ENCODE measurements at places on chromosomes 1 and 21. TPM values are rescaled to one million over a fixed set of nuclear protein-coding genes. Genes with fewer than 3 reads are reported as not detected.

GRCh38 chr1:183034682-183035081 is 11.5 kb downstream of the LAMC1 start:
- no peak for DNase-seq

GRCh38 chr1:232944347-232944746 is 6.1 kb upstream of the NTPCR start:
- DNase-seq = no peak

- peak; percentile 86 for DNase-seq
Measured at GRCh38 chr21:41425954-41426675, at the start of gene MX1. TSS of gene MX1 (plus strand) at chr21:41426239. CDS start at chr21:41432071, 5,832 bp downstream.

- DNase-seq = no peak
Measured at GRCh38 chr1:87007323-87007722, 92.9 kb downstream of the HS2ST1 start.

DNA sequence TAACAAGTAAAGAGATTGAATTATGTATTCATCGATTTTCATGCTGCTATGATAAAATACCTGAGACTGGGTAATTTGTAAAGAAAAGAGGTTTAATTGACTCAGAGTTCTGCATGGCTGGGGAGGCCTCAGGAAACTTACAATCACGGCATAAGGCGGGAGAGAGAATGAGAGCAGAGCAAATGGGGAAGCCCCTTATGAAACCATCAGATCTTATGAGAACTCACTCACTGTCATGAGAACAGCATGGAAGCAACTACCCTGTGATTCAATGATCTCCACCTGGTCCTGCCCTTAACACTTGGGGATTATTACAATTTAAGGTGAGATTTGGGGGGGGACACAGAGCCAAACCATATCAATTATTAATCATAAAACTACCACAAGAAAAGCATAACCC is 3.3 kb upstream of the GBP3 start:
- no peak for DNase-seq

DNA sequence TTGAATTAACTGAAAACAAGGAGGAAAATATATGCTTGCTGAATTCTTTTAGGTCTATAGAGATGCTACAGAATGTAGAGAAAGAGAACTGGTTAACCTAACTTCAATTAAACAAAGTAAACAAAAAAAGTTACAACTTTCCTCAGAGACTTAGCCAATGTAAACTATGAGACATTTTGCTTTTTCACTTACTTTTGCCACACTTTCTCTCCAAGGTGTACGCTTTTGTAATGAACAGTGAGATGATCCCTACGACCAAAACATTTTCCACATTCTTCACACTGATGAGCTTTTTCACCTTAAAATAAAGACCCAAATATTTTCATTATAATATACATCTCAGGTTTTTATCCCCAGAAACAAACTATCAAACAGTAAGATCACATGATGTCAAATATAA is 28.3 kb upstream of the ASPM start:
- DNase-seq = no peak

- no peak for DNase-seq
Measured at GRCh38 chr1:23452011-23452411, 27.5 kb upstream of the TCEA3 start.

The LRRN2 gene
- not detected for total RNA-seq

DNA sequence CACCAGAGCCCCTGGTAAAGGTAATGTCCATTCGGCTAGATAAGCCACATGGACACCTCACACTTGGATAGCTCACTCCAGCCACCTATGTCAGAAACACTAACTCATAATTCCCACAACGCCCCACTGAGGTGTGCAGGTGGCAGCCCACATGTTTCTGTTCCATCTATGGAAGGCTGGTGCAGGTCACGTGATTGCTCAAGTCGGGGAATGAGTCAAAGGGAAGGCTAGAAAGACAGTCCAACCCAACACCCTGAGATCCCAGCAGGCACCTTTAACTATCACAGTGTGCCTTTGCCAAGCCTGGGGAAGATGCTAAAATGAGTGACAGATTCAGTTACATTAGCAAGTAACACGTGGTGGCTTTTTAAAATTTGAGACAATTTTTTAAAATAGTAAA is 45.3 kb upstream of the KCNE1 start:
- no peak for DNase-seq

GRCh38 chr1:54296666-54297065 is 96.7 kb downstream of the MRPL37 start:
- no peak for DNase-seq

- no peak for DNase-seq
Measured at GRCh38 chr1:51301844-51302162, 28.6 kb downstream of the TTC39A start.

- DNase-seq = no peak
Measured at GRCh38 chr21:22393324-22393723, 1395.1 kb downstream of the NCAM2 start.

GRCh38 chr1:30847358-30847972 is 61.1 kb downstream of the SDC3 start:
- DNase-seq = no peak

DNA sequence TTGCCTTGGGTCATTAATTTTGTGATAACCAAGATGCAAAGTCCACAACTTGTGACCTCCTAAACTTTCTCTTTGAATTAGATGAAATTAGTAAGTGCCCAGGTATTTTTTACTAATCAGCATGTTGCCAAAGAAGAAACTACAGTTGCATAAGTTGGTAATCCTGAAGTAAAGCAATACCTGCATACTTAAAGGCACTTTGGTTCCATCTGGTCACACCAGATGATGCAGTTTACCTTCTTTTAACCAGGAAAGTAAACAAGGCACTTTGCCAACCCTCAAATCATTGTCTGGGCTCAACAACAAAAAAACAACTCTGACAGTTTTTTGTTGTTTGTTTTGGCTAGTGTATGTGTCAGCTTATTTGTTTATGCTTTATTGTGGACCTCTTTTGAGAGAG is 55.5 kb upstream of the DYNLT5 start:
- DNase-seq = no peak

DNA sequence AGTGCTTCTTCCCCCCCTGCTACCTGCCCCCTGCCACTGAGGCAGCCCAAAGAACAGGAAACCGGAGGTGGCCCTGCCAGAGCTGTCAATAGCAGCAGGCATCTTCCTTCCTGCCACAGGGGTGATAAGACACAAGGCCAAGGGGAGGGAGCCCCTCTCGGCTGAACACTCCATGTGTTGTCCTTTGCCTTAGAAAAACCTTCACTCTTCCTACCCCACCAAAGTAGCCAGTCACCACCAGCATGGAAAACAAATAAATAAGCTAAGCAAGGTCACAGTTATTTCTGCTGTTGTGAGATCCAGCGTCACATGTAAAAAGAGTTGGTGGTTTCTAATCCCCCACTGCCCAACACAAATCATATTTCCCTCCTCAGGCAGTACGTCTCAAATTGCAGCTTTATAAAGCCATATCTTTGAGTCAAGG is 104.8 kb upstream of the DPT start:
- no peak for DNase-seq

The MPL gene
- not detected for total RNA-seq

DNA sequence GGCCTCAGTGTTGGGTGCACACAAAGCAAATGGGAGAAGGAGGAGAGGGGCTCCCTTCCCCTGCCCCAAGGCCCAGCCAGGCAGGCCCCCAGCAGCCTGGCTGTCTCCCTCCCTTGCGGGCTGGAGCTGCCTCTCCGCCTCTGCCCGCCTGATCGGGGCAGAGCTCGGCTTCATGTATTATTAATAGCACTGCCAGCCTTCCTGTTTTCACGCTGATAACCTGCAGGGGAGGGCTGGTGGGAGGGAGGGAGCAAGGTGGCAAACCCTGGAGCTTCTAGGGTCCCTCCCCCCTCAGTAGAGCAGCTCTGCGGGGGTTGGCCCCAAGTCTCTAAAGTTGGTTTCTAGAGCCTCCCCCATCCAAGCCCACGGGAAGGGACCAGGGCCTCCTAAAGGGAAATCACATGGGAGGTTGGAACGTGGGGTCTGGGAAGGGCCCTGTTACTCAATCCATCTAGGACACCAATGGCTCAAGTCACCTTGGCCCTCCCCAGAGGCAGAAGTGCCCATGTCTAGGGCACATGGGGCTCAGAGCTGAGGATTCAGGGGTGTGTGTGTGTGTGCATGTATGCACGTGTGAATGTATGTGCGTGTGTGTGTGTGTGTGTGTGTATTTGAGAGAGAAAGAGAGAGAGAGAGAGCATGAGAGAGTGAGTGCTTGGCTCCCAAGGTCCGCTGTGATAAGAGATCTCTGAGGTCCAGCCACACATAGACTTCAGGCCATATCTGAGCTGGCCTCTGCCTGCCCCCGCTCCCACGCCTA is 21.8 kb upstream of the POU3F1 start:
- no peak for DNase-seq

GRCh38 chr1:239392271-239392670 is 5.9 kb downstream of the CHRM3 start:
- no peak for DNase-seq

- no peak for DNase-seq
Measured at GRCh38 chr1:231985296-231986023, 358.9 kb downstream of the DISC1 start.

GRCh38 chr1:207495801-207496792 is at the start of gene CR1:
TSS of gene CR1 (plus strand) at chr1:207496157. CDS start at chr1:207496268, 111 bp downstream.
- peak; percentile 21 for DNase-seq

The TBX15 gene
- not detected for total RNA-seq

GRCh38 chr1:77245830-77246229 is 26.6 kb upstream of the PIGK start:
- DNase-seq = no peak

GRCh38 chr1:16617114-16617631 is 3.8 kb upstream of the NBPF1 start:
- no peak for DNase-seq

- DNase-seq = no peak
Measured at GRCh38 chr21:34762786-34763185, 94.0 kb downstream of the CLIC6 start.

GRCh38 chr21:34630536-34631143 is 15.7 kb upstream of the RCAN1 start:
- no peak for DNase-seq

All from activated T-cell treated with anti-CD3 and anti-CD28 coated beads, Interleukin-2, amount 50 U/mL, for 4 hours (primary cell).